Left renal pelvis (tissue), 4 donors: ENCODE measurements at places on chromosomes 1 and 21. TPM values are rescaled to one million over a fixed set of nuclear protein-coding genes. Genes with fewer than 3 reads are reported as not detected.

- no peak for DNase-seq
Measured at GRCh38 chr1:118827636-118828035, 160.5 kb downstream of the TBX15 start.

DNA sequence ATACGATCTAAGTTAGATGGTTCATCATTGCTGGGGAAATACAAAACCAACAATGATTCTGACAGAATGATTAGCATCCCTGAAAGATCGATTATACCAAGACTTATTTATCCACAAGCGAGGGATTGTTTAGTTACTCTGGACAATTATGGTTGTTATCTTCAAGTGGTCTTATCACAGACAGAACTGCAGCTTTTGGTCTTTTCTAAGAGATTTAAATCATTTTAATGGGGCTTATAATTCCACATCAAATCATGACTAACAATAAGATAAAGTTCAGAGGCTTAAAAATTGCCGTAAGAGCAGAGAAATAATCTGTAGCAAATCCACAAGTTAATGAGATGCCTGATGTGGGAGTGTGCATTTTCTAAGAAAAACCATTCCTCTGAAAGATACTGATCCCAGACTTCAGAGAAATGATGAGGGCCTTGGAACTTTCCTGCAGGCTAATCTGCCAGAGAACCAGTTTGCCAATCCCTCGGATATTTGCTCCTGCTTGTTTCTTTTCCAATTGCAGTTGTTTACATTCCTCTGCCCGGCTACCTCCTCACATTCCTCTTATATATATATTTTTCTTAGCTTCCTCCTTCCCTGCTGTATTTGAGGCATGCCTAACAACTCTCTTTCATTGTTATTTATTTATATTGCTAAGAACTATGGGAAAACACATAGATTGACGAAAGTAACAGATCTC, 134.8 kb downstream of the BACH1 start:
- DNase-seq: no peak

GRCh38 chr1:201375169-201375568, 2.3 kb downstream of the TNNT2 start:
- DNase-seq: no peak

DNA sequence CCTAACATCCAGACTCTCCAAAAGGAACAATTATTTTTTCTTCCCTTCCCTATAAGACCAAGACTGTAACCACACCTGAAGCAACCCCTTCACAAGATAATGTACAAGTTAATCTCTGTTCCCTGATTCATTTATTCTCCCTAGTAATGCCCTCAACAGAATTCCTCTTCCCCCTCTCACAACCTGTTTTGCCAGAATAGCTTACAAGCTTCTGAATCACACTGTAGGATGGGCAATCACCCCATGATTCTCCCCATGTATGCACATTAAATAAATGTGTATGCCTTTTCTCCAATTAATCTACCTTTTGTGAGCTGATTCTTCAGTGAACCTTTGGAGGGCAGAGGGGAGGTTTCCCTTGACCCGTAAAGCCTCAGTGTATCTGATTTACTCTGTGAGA, 20.9 kb upstream of the RNF11 start:
- no peak for DNase-seq

DNA sequence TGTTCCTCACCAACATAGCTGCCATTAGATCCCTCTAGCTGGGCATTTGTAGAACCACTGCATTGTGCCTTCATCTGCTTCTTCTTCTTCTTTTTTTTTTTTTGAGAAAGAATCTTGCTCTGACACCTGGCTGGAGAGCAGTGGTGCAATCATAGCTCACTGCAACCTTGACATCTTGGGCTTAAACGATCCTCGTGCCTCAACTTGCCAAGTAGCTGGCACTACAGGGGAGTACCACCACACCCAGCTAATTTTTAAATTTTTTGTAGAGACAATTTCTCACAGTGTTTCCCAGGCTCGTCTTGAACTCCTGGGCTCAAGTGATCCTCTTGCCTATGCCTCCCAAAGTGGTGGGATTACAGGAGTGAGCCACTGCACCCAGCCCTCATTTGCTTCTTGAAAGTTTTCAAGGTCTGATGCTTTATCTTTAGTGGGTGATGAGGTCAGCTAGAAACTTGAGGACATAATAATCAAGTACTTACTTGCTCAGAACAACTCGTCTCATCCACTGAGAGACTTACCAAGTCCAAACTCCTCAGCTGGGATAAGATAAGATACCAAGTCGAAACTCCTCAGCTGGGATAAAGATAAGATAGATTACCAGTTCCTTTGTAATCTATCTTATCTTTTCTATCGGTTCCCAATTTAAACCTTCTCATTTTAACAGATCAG, 71.5 kb downstream of the MACF1 start:
- no peak for DNase-seq

Gene DAP3
- 129 TPM for polyA plus RNA-seq

DNA sequence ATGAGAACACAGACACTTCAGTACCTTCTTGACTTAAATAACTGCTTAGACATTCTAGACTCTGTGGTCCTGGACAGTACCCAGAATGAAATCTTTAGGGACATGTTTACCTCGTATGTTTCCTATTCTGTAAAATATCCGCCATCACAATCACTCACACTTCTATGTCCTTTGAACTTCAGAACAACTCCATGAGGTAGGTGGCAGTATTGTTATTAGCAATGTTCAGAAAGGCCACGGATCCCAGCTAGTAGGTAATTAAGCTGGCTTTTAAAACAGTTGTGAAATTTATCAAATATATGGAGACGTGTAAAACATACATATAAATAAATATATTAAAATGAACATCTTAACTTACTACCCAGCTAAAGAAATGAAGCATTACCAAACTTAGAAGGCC, 83.4 kb downstream of the CACHD1 start:
- no peak for DNase-seq
